ENCODE measurements at places on chromosomes 3 and 15.
A peak's percentile ranks its signal among the peaks of the same experiment; 100 is the strongest.

- peak; percentile 51 for DNase-seq
Observed at GRCh38 chr3:11591391-11592282, 52.1 kb downstream of the VGLL4 start.

GRCh38 chr15:76208084-76208785, 103.0 kb downstream of the ETFA start:
- no peak for DNase-seq

DNA sequence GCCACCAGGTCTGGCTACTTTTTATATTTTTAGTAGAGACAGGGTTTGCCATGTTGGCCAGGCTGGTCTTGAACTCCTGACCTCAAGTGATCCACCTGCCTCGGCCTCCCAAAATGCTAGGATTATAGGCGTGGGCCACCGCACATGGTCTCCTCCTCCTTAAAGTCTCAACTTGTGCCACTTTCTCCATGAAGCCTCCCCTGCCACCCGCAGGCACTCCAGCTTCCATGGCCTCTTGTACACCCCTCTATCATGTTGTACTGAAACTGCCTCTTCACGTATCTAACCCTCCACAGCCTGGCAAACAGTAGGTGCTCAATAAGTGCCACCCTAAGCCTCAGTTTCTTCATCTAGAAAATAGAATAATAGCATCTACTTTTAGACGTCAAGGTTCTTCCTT, 39.9 kb downstream of the ISG20 start:
- DNase-seq = no peak

- DNase-seq = no peak
Observed at GRCh38 chr3:62300617-62301016, 72.7 kb downstream of the FEZF2 start.

- no peak for DNase-seq
Observed at GRCh38 chr3:194249323-194250097, 101.6 kb downstream of the CPN2 start.

DNA sequence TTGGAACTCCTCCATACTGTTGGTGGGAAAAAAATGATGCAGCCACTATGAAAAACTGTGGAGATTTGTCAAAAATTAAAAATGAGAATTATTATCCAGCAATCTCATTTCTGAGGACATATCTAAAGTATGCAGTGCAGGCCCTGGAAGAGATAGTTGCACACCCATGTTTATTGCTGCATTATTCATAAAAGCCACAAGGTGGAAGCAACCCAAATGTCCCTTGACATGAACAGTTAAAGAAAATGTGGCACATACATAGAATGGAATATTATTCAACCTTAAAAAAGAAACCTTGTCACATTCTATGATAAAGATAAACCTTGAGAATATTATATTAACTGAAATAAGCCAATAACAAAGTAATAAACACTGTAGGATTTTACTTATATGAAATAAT, 80.9 kb upstream of the ARHGEF26 start:
- no peak for DNase-seq

DNA sequence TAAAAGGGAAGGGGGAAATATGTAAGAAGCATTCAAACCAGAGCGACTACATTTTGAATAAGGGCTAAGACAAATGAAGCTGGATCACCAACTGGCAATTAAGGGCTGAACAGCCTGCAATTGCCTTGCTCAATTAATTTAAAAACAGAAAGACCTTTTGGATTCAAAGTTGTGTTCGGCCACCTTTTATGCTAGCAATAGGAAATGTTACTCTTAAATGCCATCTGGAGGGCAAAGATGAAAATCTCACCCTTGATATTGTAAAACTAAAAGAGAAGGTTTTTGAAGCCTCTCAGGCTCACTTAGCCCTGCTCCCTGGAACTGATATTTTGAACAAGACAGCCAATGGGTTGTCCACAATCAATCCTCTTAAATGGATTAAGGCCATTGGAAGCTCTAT, 44.2 kb downstream of the ACAD9 start:
- DNase-seq = no peak

DNA sequence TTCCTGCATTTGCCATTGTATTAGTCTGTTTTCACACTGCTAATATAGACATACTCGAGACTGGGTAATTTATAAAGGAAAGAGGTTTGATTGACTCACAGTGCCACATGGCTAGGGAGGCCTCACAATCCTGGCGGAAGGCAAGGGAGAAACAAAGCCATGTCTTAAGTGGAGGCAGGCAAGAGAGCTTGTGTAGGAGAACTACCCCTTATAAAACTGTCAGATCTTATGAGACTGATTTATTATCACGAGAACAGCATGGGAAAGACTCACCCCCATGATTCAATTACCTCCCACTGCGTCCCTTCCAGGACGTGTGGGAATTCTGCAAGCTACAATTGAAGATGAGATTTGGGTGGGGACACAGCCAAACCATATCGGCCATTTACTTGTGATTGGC, 27.8 kb downstream of the YEATS2 start:
- no peak for DNase-seq

DNA sequence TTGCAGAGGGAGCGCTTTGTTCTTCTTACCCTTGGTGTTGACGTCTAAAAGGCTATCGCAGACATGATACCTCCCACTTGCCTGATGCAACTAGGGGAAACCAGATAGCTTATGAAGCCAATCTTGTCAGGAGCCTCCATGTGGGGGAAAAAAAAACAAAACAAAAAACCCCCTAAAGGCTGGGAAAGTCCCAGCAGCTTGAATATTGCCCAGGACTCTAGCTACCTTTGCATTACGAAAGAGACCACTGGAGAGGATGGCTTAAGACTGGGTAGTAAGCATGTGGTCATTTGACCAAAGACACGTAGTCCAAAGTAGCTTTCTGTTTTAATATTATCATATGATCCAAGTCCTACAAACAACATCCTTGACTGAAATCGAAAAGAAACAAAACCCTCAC, 120.7 kb upstream of the WNT5A start:
- no peak for DNase-seq

GRCh38 chr3:90031121-90031520, 923.7 kb downstream of the EPHA3 start:
- no peak for DNase-seq

DNA sequence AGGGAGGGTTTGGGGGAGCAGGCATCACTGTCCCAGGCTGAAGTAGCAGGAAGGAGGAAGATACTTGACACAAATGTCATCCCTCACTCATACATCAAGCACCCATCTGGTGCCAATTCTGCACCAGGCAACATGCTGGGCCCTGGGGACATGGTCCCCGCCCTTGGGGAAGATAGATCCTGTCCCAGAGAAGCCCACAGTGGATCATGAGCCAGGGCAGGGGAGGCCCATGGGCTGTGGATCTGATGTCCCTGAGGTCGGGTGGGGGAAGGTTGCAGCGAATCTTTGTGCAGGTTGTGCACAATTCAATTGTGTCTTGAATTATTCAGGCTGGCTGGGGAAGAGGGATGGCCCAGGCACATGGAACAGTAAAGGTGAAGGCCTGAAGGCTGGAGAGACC, 6.4 kb upstream of the CCDC33 start:
- DNase-seq = no peak

DNA sequence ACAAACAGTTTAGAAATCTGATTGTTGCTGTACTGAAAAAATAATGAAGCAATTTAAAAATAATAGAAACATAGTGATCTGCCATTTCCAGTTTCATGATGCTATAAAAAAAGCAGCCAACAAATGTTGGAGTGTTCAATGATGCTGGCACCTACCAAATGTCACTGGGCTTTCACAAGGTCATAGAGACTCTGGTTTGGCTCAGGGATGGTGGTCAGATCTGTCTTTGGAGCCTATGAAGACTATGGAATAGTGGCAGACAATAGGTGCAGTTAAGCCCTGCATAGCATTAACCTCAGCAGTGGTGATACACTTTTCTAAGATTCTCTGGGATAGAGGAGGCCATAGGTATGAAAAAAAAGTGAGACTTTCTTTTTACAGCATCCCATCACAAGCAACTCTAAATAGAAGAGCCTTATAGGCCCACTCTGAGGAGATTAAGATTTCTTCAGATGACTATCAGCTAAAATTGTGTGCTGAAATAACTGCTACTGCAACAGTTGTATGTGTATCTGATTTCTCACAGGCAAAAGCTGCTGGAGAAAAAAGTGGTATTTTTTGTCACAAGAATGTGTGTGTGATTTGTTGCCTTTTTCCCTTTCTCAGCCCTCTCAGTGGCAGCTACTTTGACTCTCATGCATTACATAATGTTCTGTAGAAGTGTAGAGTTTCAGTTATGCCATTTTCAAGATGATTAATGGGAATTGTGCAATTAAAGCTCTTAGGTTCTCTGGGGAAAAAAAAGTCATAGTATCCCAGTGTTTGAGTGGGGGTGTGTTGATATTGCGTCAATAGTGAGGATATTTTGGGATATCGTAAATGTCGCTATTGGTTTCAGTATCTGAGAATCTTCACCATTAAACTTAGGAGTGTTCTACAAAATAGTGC, 137.4 kb downstream of the MBNL1 start:
- no peak for DNase-seq

- no peak for DNase-seq
Observed at GRCh38 chr15:63945838-63946298, 100.4 kb downstream of the DAPK2 start.

GRCh38 chr3:123448536-123449101, at the start of gene ADCY5:
ADCY5 (minus strand) TSS chr3:123449090; CDS start chr3:123448545, 545 bp downstream.
- DNase-seq = peak; percentile 16

- DNase-seq = no peak
Observed at GRCh38 chr3:60095930-60096329, 1046.1 kb upstream of the CFAP20DC start.

- DNase-seq = no peak
Observed at GRCh38 chr3:10602769-10603768, 97.7 kb upstream of the ATP2B2 start.
